ENCODE measurements at places on chromosomes 2 and 18. TPM values are rescaled to one million over a fixed set of nuclear protein-coding genes. Genes with fewer than 3 reads are reported as not detected.

- DNase-seq = no peak
These were observed 65.9 kb downstream of the CAB39 start for GRCh38 chr2:230778350-230779063.

- no peak for DNase-seq
These were observed 100.5 kb downstream of the PDE11A start for GRCh38 chr2:177972123-177972522.

POU3F3 gene
- total RNA-seq = not detected

- peak; percentile 45 for DNase-seq
These were observed 64.0 kb upstream of the TRIB2 start for GRCh38 chr2:12652723-12653122.

GRCh38 chr2:19131871-19132270 is 226.6 kb downstream of the OSR1 start:
- DNase-seq = no peak

LGALSL gene
- 14.6 TPM for total RNA-seq

KCNE4 gene
- total RNA-seq = 3.7 TPM

DNA sequence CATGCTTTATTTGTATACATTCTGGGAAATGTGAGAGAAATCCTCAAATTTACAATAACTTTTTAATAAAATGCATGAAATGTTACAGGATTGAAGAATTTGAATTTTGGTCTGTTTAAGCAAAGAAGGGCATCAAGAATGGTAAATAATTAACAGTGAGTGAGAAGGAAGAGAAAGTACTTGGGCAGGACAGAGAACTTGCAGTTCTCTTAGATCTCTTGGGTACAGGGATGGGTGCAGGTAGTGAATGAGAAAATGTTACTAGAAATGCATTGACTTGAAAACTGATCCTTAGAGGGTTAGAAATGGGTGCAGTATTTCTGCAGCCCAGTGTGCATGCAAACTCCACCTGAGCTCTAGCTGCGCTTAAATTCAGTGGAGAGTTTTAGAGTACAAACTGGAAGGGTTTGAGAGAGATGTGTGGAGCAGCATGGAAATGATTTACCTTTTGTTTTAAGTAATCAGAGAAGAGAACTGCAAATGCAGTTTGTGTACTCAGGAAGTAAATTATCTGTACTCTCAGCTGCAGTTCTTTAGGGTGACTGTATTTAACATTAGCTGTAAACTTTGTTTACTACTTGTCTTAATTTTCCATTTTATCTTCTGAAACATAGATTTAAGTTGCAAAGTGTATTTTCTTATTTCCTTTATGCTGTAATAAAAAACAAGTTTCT is 51.0 kb upstream of the RAB27B start:
- DNase-seq = no peak

DNA sequence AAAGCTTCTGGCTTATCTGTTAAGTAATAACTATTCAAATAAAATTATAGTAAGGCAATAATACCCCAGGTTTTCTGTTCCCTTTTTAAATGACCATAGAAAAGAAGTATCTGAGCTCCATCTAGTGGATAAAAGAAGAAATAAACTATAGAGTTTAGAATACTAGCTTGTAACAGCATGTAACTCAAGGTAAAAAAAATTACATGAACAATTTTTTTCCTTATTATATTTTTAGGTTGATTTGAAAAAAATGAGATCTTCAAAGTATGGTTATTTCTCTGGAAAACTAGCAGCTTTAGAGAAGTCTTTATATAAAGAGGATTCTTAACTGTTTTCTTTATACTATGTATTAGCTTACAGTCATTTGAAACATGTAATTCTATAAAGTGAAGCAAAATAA is 58.1 kb downstream of the NCKAP1 start:
- DNase-seq = no peak

STEAP3 gene
- total RNA-seq = 12.2 TPM

DNA sequence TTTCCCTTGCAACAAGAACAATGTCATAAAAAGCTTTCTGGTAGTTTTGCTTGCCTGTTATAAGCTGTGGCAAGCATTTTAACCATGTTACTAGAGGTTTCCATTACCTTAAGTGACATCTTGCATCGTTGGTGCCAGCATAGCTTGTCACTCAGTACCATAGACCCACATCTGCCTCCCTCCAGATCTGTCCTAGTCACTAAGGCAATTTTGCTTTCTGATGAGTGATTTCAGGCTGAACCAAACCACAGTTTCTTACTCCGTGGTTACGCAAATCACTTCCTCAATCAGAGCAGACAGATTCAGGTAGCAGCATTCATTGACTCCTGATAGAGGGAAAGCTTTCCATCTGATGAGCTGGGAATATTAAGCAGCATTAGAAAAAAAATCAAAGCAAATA is 1057.5 kb upstream of the FAM98A start:
- DNase-seq = no peak

GRCh38 chr18:79933765-79934164 is 17.7 kb downstream of the SLC66A2 start:
- DNase-seq = peak; percentile 50

DNA sequence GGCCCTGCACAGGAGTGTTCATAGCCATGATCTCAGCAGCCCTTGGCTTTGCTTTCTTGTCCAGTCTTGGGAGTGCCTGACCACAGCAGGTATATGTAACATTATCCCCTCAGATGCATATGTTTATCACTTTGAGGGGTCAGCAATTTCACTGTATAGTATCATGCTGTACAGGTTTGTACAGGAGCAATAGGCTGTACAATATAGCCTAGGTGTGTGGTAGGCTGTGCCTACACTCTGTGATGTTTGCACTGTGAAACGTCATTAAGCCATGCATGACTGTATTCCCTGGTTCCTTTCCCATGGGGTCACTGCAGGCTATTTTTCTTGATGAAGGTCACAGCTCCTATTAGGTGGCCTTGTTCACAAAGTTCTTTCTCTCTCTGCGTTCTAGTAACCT is 4.7 kb upstream of the IL36G start:
- no peak for DNase-seq

DNA sequence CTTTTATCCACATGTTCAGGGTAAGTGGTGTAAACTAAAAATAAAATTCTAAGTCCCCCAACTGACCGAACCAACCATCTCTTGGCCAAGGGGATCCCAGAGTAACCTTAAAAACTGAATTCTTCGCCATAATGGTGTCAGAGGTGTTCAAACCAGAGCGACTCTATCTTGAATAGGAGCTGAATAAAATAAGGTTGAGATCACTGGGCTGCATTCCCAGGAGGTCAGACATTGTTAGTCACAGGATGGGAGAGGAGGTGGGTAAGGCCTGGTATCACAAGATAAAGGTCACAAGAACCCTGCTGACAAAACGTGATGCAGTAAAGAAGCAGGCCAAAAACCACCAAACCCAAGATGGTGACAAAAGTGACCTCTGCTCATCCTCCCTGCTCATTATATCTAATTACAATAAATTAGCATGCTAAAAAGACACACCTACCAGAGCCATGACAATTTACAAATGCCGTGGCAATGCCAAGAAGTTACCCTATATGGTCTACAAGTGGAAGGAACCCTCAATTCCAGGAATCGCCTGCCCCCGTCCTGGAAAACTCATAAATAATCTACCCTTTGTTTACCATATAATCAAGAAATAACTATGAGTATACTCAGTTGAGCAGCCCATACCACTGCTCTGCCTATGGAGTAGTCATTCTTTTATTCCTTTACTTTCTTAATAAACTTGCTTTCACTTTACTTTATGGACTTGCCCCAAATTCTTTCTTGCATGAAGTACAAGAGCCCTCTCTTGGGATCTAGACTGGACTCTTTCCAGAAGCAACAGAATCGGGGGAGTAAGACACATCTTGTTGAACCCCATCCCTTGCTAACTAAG is 302.4 kb downstream of the STK39 start:
- DNase-seq = no peak

MYO5B gene
- total RNA-seq = 0.51 TPM

DNA sequence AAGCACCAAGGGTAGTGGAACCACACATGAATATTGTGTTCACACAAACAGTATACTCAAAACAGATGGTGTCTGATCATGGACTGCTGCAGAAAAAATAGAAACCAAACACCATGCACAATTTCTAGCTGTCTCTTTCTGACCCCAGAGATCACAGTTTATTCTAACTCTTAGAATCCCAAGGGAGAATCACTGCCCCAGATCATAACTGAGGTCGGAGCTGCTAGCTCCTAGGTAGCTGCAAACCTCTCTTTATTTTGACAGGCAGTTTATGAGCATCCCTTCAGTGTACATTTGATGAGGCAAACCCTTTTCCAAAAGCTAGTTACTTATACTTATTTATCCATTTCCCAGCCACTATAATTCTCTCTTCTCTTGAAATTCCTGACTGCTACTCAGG is 439.1 kb upstream of the HNMT start:
- DNase-seq = no peak

ST3GAL5 gene
- total RNA-seq = 4.0 TPM

GRCh38 chr2:174614261-174614660 is 16.7 kb upstream of the WIPF1 start:
- DNase-seq = no peak

DNA sequence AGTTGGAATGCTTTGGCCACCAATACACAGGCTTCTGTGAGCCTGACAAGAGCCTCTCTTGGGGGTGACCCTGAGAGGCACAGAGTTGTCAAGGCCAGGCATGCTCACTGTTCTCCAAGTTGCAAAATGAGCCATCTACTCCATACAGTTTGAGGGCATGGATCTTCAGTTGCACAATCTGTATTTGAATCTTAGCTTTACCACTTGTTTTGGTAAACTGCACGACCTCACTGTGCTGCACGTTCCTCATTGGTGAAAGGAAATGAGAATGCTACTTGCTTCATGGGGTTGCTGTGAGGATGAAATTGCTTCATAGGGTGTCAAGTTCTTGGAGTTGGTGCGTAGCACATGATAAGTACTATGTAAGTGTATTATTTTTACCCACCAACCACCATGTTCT is 12.0 kb upstream of the HAAO start:
- DNase-seq = no peak

DNA sequence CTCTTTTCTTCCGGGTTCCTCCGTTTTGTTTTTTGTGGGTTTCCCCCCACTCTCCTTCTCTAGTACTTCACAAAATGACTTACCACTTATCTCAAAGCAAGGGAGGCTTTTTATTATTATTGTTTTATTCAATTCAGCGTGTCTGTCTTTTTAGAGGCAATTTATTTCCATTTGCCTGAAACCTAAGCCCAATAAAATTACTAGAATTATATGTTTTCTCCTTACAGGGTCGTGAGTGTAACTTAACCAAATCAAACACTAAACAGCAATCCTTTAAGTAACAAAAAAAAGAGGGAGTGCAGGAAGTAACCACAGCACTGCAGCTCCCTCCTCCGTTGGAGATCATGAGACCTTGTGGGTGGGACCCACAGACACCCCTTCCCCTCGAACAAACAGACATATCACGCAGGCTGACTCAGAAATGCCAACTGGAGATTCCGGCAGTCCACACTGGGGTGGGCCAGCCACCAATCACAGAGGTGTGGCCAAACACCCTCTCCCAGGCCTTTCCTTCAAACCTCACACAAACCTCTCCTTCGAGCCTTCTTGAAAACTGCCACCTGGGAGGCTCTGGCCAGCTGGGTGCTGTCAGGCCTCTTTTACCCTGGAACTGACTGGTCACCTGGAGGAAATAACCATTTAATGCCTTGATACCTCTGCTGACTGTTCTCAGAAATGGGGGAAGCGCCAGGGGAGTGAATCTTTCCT is 207.1 kb upstream of the SMAD2 start:
- DNase-seq = no peak

DPP4 gene
- total RNA-seq = 16.1 TPM

DNA sequence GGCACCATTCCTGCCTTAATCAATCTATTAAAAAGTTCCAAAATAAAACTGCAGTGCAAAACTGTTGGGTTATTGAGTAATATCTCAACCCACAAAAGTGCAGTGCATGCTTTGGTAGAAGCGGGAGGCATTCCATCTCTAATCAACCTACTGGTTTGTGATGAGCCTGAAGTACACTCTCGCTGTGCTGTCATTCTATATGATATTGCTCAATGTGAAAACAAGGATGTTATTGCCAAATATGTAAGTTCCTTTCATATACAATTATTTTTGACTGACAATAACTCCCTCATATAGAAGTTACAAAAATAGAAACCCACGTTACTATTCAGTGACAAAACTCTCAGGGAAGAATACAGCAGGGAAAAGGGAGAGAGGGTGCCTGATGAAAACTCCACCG is 43.0 kb downstream of the OSGEPL1 start:
- no peak for DNase-seq
